ENCODE measurements at places on chromosomes 4 and X.

DNA sequence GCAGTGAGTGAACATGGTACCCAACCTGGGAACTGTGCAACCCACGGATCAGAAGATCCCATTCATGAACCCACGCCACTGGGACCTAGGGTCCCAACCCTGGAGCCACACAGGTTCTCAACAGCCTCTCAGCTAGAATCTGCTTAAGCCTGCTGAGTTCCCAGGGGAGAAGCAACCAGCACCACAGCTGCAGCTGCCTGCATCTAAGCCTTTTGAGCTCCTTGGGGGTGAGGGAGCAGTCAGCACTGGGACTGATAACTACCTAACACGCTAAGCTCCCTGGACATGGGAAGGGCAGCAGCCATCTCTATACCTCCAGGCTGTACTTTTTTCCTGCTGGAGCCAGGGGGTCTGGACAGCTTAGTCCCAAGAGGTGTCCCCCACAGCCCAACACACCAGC, 179.3 kb downstream of the IL15 start:
- DNase-seq = no peak

DNA sequence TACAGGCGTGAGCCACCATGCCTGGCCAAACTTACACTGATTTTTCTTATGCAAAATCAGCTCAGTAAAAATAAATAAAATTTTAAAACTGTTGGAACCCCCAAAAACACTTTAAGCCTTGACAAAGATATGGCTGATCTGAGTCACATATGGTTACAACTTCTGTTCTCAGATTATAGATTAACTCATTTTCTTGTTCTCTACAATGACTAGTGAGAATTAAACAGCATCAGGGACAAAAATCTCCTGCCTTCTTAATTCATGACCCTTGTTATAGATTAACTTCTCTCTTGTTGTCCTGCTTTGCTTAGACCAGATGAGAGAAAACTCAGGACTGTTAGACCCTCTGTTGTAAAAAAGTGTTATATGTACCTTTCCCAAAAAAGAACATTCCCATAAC, 24.2 kb upstream of the EXOC1L start:
- DNase-seq = no peak

- DNase-seq = no peak
These were observed 339 bp downstream of the TBC1D9 start for GRCh38 chr4:140755774-140756318.

DNA sequence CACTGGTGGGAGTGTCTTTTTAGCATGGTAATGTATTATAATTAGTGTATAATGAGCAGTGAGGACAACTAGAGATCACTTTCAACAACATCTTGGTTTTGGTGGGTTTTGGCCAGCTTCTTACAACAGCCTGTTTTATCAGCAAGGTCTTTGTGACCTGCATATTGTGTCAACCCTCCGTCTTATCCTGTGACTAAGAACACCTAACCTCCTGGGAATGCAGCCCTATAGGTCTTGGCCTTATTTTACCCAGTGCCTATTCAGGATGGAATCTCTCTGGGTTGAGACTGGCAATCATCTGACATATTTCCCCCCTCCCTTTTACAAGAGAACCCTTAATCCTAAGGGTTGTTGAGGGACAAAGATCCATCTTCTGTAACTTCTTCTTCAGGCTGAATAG, 21.9 kb upstream of the ADH4 start:
- DNase-seq = no peak

DNA sequence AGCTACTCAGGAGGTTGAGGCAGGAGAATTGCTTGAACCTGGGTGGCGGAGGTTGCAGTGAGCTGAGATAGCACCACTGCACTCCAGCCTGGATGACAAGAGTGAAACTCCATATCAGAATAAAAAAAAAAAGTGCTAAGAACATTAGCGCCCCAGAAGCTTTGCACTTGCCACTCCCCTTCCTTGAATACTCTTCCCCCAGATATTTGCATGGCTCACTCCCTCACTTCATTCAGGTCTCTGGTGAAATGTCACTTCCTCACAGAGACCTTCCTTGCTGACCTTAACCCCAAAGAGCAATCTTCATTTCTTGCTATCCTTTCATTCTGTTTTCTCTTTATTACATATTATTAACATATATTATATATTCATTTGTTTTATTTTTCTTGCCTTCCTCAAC, 11.3 kb downstream of the CACNA1F start:
- DNase-seq = no peak
